Esophagus muscularis mucosa (tissue), 4 donors: ENCODE measurements at places on chromosomes 2 and 18. TPM values are rescaled to one million over a fixed set of nuclear protein-coding genes. Genes with fewer than 3 reads are reported as not detected.

Gene ITGA4
- 4.6 TPM for total RNA-seq

Gene FOXI3
- not detected for total RNA-seq

Gene ACADL
- total RNA-seq, result 2.1 TPM

Gene ITM2C
- total RNA-seq, result 86.8 TPM

Gene GAREM2
- total RNA-seq, result 3.3 TPM

Gene FAM228A
- 1.1 TPM for total RNA-seq

Gene CDK5R2
- total RNA-seq, result 0.52 TPM

Gene TRAPPC8
- total RNA-seq, result 41.7 TPM

Gene DSG4
- not detected for total RNA-seq

Gene KCNIP3
- total RNA-seq, result 29.2 TPM

Gene ATP6V1B1
- 1.6 TPM for total RNA-seq

Gene GAL3ST2
- not detected for total RNA-seq

Gene PGAP1
- 3.7 TPM for total RNA-seq

DNA sequence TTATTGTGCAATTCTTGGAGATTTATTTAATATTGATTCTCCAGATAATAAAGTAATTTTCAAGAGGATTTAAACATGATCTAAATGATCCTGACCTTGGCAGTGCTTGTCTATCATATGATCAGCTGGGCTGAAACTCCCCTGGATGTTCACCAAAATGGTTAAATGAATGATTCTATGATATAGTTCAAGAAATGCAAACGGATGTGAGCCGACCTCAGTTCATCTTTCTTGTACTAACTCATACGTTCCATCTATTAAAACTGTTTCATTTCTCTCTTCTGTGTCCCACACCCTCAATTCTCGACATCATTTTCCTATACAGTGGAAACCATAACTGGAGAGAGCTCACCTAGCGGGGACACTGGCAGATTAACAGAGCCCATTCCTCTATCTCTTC, 281.7 kb upstream of the CCDC68 start:
- no peak for DNase-seq

GRCh38 chr2:9700109-9700495, 69.3 kb upstream of the YWHAQ start:
- DNase-seq, result no peak

- DNase-seq, result no peak
Observed at GRCh38 chr2:26292646-26293045, 47.9 kb downstream of the HADHB start.

DNA sequence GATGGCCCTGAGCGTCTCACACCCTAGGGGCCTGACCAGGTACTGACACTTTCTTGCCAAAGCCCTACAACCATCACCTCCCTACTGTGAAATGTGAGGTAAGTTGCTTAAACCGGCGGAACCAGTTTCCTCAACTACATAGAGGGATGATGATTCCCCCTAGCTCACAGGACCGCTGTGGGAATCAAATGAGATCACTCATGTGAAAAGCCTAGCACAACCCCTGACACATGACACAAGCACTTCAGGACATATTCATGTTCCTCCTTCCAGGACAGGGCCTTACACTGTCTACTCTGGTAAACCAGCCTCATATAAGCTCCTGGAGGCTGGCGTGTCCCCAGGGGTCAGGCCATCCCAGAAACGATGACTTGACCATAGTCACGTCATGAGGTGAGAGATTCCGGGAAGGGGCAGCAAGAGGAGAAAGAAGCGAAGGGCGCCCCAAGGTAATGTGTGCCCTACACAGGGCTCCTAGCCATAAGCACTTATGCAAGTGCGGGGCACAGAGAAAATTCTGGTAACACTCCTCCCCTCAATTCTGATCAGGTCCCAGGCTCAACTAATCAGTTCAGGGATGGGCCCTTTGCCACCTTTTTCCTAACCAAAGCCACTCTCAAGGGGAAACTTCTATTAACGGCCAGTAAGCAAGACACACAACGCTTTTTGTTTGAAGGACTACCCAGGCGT, 49.5 kb downstream of the C2orf42 start:
- peak; percentile 93 for DNase-seq

DNA sequence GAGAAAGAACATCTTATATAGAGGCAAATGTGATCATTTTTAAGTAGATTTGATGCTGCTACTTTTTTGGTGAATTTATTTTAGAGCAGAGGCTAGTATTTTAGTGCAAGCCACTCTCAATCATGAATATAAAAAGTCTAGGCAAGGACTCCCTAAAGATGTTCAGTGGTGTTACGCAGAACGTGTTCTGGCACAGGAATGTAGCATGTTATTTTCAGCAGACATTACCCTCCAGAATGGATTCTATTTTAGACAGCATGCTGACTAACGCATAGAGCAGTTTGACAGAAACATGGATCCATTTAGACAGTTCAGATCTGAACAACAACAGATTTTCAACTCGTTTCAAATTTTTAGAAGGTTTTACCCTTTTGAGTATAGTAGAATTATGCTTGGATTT, 54.1 kb downstream of the DSC3 start:
- no peak for DNase-seq

DNA sequence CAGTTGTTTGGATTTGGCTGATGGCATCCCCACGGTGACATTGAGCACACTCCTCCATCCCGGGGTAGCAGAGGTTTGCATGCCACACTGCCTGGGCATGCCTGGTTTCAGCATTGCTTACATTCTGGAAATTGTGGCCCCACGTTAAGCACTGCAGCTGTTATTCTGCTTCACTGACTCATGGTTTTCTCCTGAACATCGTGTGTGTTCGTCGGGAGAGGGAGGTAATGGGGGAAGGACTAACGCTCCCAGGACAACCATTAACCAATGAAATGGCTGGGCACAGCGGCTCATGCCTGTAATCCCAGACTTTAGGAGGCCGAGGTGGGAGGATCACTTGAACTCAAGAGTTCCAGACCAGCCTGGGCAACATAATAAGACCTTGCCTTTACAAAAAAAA, 28.2 kb upstream of the YWHAQ start:
- no peak for DNase-seq

GRCh38 chr2:39127973-39128372, 7.1 kb upstream of the SOS1 start:
- no peak for DNase-seq

DNA sequence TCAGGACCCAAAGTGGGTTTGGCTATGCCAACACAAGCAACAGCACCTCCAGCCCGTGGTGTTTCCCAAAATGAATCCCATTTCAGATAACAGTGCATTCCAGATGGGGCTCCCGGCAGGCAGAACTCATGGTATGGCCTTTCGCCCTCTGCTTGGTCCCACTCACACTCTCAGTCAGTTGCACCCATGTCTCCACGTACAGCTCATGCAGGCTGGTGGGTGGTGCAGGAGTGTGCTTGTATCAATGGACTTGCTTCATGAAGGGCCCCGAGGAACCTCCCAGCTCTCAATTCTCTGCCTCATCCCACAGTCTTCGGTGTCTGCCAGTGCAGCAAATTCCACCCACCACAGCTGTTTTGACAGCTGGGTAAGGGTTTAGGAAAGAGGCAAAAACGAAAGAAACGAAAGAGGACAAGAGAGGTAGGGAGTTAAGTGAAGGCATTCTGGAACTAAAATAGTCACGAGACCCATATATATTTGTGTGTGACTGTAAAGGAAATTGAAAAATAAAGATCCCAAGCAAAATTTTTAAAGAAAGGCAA, 278.1 kb downstream of the DCDC2C start:
- peak; percentile 86 for DNase-seq

GRCh38 chr18:31246460-31246859, 71.5 kb upstream of the DSG1 start:
- DNase-seq, result no peak

GRCh38 chr2:233185963-233186362, 65.5 kb upstream of the ATG16L1 start:
- DNase-seq, result no peak

- DNase-seq, result no peak
Observed at GRCh38 chr2:205803500-205803899, 121.2 kb downstream of the NRP2 start.

- no peak for DNase-seq
Observed at GRCh38 chr2:166613226-166613625, 119.2 kb upstream of the SCN7A start.

GRCh38 chr2:40315683-40316082, 136.2 kb downstream of the SLC8A1 start:
- DNase-seq, result no peak

- DNase-seq, result no peak
Observed at GRCh38 chr2:206275312-206276055, 1.0 kb downstream of the ZDBF2 start.

GRCh38 chr2:219727771-219728429, 100.5 kb downstream of the SLC4A3 start:
- peak; percentile 90 for DNase-seq

- DNase-seq, result peak; percentile 47
Observed at GRCh38 chr2:68403199-68403644, 38.1 kb downstream of the PLEK start.

DNA sequence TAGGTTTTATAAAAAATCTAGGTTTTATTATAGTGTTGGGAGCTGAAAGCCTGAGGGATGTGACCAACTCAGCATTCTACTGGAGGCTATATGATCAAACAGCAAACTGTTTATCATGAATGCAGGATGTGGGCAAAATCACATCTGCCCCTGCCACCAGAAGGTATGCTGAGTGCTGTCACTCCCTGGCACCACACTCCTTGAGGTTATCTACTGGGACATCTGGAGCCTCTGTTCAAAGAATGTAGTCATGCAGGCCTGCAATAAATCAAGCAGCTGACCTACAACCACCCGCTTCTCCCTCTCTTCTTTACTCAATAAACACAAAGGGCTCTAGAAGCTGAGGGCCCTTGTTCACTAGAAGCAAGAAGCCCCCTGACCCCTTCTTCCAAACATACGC, 328.4 kb upstream of the DDX18 start:
- no peak for DNase-seq

GRCh38 chr2:122135021-122135937, 379.8 kb downstream of the TSN start:
- no peak for DNase-seq

DNA sequence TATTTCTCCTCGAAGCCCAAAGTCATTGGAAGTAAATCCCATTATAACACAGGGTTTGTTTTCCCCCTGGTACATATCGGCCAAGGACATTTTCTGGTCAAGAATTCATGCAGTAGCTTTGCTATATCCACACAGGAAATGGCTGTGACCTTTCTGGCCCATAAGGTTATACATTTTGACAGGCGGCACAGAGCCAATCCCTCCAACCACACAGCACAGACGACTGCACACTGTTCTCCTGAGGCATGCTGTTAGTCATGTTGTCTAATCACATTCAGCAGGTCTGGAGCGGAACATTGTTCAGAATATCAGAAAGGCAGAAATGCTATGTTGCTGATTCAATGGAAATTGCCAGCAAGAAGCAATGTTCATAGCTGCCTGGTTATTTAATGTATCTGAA, 742.3 kb upstream of the SLC8A1 start:
- DNase-seq, result no peak

DNA sequence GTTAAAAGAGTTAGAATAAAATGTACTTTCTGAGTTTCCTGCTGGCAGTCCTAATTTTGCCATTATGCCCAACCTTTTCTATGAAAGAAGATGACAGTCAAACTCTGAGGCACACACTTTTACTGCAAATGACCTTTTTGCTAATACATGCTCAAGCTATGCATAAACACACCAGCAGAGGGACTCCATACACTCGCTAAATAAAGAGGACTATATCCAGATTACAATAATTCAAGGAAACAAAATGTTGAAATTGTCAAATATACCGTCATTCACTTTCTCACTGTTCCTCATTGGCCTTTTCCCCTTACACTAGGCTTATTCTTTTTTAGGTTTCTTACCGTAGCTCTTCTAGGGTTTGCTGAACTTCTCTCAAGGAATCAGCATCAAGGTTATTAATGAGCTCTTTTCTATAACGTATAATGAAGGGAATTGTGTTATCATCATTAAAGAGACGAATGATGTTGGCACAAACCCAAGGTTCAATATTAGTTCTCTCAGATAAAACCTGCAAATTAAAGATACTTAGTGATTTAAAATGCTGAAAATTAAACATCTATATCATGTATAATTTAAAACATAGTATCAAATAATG, 25.7 kb downstream of the SRBD1 start:
- no peak for DNase-seq

DNA sequence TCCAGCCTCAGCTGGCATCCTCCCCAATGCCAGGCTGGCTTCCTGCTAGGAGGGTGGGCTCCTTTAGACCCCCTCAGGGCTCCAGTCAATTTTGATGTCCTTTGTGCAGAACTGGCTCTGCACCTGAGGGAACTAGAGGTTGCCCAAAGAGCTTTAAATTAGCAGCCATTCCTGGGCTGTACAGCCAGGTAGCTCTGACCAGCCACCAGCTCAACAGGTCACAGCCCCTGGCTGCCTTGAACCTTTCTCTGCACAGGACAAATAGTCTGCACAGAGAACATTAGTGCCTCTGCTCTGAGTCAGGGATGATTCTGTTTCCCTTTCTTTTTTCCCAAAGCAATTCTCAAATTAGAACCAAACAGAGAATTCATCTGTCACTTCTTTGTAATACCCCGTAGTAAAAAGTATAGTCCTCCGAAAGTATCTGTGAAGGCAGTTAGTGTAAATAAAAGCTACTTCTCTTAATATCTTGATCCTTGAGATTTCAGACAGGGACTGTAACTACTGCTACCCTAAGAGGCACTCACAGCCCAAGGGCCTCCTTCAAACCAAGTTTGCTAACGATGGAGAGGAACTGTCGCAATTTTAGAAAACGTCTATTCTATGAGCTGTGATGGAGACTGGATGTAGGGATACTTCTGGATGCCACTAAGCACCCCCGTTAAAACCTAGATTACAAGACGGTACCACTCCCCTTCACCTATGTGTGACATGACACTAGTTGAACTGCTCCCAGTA, 3.0 kb downstream of the TTC32 start:
- DNase-seq, result no peak

DNA sequence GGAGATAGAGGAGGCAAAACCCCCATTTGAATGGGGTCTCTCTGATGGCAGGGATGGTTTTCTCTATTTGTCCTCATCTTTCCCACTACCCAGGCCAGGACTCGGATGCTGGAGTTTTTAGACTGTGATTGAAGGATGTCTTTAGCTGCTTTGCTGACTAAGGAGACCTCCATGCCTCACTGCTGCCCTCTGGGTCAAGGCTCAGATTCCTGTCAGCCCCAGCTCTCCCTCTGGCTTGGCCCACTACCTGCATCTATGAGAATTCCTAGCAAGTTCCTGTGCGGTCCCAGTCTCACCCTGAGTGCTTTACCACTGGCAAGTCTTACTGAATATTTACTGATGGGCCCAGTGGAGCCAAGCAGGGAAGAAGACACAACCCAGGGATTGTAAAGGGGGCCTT, 184.0 kb downstream of the CELF4 start:
- no peak for DNase-seq
